ENCODE measurements at places on chromosomes 1 and 21. TPM values are rescaled to one million over a fixed set of nuclear protein-coding genes. Genes with fewer than 3 reads are reported as not detected.

- no peak overlapping the region for H3K4me3 ChIP-seq
- peak overlapping the region; percentile 16 for H3K27ac ChIP-seq
- no peaks in the 10 kb centered on the region for H3K36me3 ChIP-seq
- H3K27me3 ChIP-seq, result no peaks in the 10 kb centered on the region
- no peak for DNase-seq
Measured at GRCh38 chr1:66351478-66351877, 182.5 kb upstream of the SGIP1 start.

NBPF4 gene
- under 0.01 TPM for total RNA-seq

CYP2J2 gene
- not detected for total RNA-seq

USH2A gene
- under 0.01 TPM for total RNA-seq

FCER1A gene
- total RNA-seq, result not detected

DNA sequence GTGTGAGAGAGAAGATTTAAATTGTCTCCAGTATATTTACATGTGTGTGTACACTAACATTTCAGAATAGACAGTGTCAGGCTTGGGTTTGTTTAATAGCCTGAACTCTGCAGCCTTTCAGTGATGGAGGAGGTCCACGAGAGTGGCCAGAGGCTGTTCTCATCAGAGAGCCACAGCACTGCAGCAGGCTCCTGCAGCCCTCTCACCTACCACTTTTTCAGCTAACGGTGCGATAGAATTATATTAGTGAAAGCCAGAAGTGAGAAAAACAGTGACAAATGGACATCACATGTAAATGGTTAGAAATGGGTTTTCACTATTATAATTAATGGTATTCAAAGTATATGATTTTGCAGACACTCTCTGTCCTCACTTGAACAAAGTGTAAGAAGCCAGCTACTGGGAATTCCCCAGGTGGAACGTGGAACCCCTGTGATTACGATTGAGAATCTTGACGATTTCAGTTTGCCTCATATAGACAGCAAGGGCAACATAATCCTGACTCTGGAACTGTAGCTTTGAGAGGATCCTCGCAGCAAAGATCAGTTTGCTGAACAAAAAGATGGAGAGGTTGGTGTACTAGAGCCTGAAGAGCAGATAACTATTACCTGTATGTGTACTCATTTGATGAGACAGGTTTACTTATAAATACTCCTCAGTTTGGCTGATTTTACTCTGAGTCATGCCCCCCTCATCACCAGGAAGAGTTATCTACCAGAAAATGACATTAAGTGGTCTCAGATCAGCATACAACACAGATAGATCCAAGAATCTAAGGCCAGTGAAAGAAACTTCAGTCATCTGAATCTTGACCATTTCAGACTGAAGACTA is 31.4 kb downstream of the IFI16 start:
- no peak for DNase-seq
- H3K4me3 ChIP-seq, result no peak overlapping the region
- peaks cover 30% of the 10 kb centered on the region for H3K4me1 ChIP-seq
- peak overlapping the region; percentile 78 for H3K27ac ChIP-seq
- peaks cover 47% of the 10 kb centered on the region for H3K36me3 ChIP-seq

SERTAD4 gene
- total RNA-seq, result 2.9 TPM

DNA sequence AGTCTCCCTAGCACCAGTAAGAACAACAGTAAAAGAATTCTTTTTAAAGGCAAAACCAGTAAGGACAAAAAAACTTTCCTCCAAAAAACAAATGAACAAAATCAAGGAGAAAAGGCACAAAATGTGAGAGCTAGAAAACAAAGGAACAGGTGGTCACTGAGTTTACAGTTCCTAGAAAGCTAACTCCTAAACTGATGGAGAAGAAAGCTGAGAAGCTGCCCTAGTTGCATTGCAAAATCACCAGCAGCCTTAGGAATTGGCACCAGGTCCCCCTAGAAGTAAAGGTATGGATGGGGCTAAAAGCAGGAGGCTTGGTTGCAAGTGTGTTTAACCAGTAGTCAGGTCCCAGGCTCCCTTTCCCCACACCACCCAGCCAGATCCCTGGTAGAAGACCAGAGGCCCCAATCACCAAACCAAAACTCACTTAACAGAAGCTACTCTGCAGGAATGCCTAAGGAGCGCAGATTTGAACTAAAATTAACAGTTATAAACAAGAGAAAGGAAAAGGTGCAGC is 47.6 kb downstream of the RAB3GAP2 start:
- H3K27ac ChIP-seq, result no peak overlapping the region
- H3K4me3 ChIP-seq, result no peak overlapping the region
- H3K4me1 ChIP-seq, result peaks cover 1% of the 10 kb centered on the region
- no peaks in the 10 kb centered on the region for H3K27me3 ChIP-seq
- no peak for DNase-seq

- no peaks in the 10 kb centered on the region for H3K36me3 ChIP-seq
- no peak overlapping the region for H3K27ac ChIP-seq
- H3K4me3 ChIP-seq, result no peak overlapping the region
- no peaks in the 10 kb centered on the region for H3K4me1 ChIP-seq
- no peak for DNase-seq
- H3K27me3 ChIP-seq, result no peaks in the 10 kb centered on the region
Measured at GRCh38 chr1:208343226-208343625, 99.0 kb upstream of the PLXNA2 start.

DNA sequence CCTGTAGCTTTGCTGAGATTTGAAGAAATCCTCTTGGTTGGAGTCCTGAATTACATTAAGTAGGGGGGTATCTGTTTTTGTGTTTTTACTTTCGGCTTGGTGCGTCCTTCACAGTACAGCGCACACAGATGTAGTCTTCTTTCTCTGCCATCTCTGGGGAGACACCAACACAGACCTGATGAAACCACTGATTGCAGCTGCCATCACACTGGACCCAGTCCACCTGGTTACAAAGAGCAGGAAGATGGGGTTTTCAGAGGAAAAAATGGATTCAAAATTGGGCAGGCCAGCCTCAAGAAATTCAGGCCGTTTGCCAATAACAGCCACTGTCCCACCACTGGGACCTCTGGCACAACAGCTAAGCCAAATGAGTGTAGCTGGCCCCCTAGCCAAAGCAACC is 18.7 kb upstream of the SYT2 start:
- DNase-seq, result no peak
- H3K4me1 ChIP-seq, result no peaks in the 10 kb centered on the region
- H3K27ac ChIP-seq, result no peak overlapping the region
- no peaks in the 10 kb centered on the region for H3K27me3 ChIP-seq
- H3K36me3 ChIP-seq, result peaks cover 95% of the 10 kb centered on the region

CNR2 gene
- total RNA-seq, result not detected

DNA sequence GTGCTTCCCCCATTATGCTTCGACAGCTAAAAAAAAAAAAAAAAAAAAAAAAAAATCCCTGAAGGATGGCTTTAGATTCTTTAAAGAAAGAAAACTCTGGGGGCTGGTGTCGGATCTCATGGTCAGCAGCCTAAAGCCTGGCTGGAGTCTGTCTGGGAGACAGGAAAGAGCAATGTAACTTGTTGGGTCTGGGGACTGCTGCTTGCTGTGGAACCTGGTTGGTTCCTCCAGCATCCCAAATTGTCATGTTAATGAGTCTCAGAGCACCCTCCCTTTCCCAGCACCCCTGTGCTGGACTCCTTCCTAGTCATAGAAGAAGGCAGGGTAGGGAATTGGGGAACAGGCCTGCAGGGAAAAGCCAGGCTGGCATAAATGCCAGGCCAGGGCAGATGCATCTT is 3.0 kb downstream of the KCNC4 start:
- H3K4me3 ChIP-seq, result no peak overlapping the region
- no peaks in the 10 kb centered on the region for H3K36me3 ChIP-seq
- no peak overlapping the region for H3K27ac ChIP-seq
- H3K27me3 ChIP-seq, result peaks cover 8% of the 10 kb centered on the region
- DNase-seq, result no peak

TDRKH gene
- 1.1 TPM for total RNA-seq

DNA sequence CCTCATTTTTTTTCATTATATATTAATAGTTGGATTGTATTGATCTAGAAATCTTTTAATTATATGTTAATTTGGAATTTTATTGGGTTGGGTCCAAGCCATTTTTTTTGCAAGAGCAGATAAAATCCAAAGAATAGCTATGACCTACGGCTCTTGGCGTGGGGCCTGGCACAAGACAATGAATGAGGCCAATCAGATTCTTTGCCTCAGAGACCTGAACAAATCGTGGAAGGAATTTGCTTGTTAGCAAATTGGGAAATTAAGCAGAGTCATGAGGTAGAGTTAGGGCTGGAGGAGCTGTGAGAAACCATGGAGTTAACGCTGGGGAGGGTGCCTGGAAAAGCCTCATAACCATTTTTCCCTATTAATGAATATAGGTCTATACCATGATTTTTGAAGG is 40.1 kb downstream of the CAMSAP2 start:
- H3K36me3 ChIP-seq, result peaks cover 16% of the 10 kb centered on the region
- no peak overlapping the region for H3K27ac ChIP-seq
- H3K4me1 ChIP-seq, result peaks cover 34% of the 10 kb centered on the region
- no peaks in the 10 kb centered on the region for H3K27me3 ChIP-seq
- H3K4me3 ChIP-seq, result no peak overlapping the region

FYB2 gene
- not detected for total RNA-seq

- H3K36me3 ChIP-seq, result peaks cover 7% of the 10 kb centered on the region
- peaks cover under 1% of the 10 kb centered on the region for H3K4me1 ChIP-seq
- H3K4me3 ChIP-seq, result no peak overlapping the region
- no peaks in the 10 kb centered on the region for H3K27me3 ChIP-seq
Measured at GRCh38 chr1:203656796-203657747, 30.4 kb downstream of the ATP2B4 start.

GRCh38 chr1:39574646-39575045 is 1.9 kb downstream of the PABPC4 start:
- peak overlapping the region; percentile 97 for H3K4me3 ChIP-seq
- H3K36me3 ChIP-seq, result peaks cover 45% of the 10 kb centered on the region
- H3K27ac ChIP-seq, result peak overlapping the region; percentile 87
- peaks cover 23% of the 10 kb centered on the region for H3K4me1 ChIP-seq
- H3K27me3 ChIP-seq, result no peaks in the 10 kb centered on the region
- peak; percentile 84 for DNase-seq

DNA sequence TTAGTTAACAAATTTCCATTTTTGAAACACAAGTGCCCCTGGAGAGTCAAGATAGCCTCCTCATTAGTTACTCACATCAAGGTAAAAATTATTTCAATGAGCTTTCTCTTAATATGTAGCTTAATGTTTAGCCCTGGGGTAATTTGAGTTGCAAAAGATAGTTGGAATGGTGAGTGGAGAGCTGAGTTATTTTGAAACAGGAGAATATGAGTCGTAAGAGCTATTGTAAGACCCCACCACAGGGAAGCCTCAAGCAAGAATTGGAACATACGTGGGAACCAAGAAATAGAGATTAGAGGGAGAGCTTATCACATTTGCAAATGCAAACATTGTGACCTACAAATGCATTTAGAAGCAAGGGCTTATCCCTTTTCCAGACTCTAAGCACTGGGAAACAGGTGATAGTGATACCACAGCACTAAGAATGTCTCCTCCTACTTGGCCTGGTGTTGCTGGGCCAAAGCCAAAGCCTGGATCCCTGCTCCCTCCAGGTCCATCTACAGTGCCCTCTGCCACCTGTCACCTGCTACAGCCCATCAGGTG is 635.1 kb downstream of the PTPRC start:
- no peaks in the 10 kb centered on the region for H3K36me3 ChIP-seq
- peak overlapping the region; percentile 75 for H3K27ac ChIP-seq
- no peak overlapping the region for H3K4me3 ChIP-seq

- H3K4me1 ChIP-seq, result peaks cover 30% of the 10 kb centered on the region
- peaks cover under 1% of the 10 kb centered on the region for H3K36me3 ChIP-seq
- H3K27me3 ChIP-seq, result no peaks in the 10 kb centered on the region
- peak overlapping the region; percentile 100 for H3K27ac ChIP-seq
Measured at GRCh38 chr21:45294509-45295291, 7.0 kb upstream of the POFUT2 start.

SELENBP1 gene
- 28.3 TPM for total RNA-seq

SLC16A4 gene
- total RNA-seq, result 76.0 TPM

DNA sequence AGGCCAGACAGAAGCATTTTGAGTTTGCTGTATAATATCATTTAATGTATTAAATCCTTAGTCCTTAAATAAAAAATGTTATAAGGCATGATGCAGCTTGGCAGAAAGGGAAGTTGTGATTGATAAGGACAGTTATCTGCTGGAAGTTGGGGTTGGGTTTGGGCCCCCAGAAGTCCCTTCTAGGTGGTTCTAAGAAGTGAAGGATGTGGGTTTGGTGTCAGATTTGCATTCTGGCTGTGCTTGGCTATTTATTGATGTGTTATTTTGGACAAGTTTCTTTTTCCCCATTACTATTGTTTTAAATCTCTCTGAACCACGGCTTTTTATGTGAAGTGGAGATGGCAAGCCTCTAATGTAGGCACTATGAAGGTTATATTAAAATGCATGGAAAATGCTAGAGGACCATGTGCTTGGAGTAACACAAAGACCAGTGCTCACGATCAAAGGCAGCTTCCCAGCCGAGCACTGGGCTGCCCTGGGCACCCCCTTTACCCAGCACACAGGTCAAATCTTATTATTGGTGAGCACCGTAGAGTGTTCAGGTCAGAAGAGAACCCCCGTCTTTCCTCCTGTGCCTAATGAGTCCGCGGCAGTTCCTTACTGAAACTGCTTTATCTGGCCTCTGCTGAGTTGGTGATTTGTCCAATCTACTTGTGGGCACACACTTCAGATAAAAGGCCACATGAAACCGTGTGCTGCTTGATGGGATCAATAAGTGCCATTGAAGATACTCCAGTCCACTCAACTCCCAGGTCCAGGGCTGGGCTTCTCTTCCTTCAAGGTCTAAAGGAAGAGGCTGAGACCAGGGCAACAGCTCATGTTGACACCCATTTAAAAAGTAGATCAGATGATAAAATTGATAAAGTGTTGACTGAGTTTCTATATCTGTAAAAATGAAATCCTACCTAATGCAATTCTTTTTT is 212.0 kb downstream of the PRDM2 start:
- no peaks in the 10 kb centered on the region for H3K36me3 ChIP-seq
- no peak overlapping the region for H3K4me3 ChIP-seq
- no peak overlapping the region for H3K27ac ChIP-seq
- no peak for DNase-seq
- H3K4me1 ChIP-seq, result no peaks in the 10 kb centered on the region

DNA sequence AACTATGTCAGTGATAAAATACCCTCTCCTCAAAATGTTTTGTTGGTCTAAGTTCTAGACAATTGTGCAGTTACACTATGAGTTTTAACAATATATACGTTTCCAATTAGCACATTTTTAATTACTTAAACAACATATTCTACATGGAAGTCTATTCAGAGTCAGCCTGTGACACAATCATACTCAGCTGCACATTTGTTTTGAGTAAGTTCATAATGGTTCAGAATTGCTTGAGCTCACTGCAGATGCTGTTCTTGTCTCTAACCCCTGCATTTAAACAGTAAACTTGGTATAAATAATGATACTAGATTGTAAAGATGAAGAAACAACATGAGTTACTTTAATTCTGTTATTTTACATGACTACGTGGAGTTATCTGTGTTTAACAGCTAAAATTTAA is 30.6 kb downstream of the CDKN2C start:
- no peak for DNase-seq
- H3K36me3 ChIP-seq, result no peaks in the 10 kb centered on the region
- no peaks in the 10 kb centered on the region for H3K4me1 ChIP-seq
- no peaks in the 10 kb centered on the region for H3K27me3 ChIP-seq
- H3K27ac ChIP-seq, result no peak overlapping the region

TNFRSF18 gene
- total RNA-seq, result not detected

KIF26B gene
- 22.1 TPM for total RNA-seq
